ENCODE measurements at places on chromosomes 4 and X. TPM values are rescaled to one million over a fixed set of nuclear protein-coding genes. Genes with fewer than 3 reads are reported as not detected.

DNA sequence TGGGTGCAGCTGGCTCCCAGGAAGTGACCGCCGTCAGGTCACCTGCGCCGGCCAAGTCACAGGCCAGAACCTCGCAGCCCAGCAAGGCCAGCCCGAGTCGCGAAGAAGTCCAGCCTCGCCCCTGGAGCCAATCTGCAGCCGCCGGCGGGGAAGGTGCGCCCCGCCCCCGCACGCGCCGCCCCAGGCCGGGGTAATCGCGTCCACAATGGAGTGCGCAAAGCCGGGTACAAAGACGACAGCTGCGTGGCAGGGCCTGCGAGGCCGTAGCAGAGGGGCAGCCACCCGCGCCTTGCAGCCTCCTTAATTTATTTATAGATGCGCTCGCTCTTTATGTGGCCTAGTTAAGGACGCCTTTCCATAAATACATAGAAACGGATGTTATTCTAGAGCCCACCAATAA lies 139.4 kb upstream of the CPEB2 start:
- DNase-seq: peak; percentile 75

PFKFB1 gene
- 0.16 TPM for total RNA-seq

DNA sequence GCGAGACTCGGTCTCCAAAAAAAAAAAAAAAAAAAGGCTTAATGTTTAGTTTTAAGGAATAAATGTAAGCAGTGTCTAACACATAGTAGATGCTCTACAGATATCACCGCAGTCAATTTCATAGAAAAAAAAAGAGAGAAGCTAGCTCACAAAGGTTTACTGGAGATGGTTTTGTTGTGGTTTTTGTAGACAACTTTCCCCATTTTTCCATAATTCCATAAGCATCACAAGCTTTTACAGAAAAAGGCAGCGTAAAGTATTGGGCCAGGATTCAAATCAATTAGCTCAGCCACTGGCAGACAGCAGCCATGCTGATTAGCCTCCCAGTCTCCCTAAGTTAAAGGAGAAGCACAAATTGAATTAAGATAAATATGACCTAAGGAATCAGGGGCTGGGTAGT lies 1.5 kb downstream of the GRSF1 start:
- no peak for DNase-seq

- DNase-seq: peak; percentile 14
These were observed 61.4 kb downstream of the WFS1 start for GRCh38 chr4:6331018-6331417.

- peak; percentile 9 for DNase-seq
These were observed 17.0 kb upstream of the TBL1X start for GRCh38 chrX:9447906-9448305.

DNA sequence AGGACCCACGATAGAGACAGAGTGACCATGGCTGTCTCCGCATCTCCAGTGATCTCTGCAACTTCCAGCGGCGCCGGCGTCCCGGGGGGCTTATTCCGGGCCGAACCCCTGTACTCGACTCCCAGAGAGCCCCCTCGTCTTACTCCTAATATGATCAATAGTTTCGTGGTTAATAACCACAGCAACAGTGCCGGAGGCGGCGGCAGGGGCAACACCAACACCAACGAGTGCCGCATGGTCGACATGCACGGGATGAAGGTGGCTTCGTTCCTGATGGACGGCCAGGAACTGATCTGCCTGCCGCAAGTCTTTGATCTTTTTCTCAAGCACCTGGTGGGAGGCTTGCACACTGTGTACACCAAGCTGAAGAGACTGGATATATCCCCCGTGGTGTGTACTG lies 343 bp downstream of the DACH2 start:
- DNase-seq: no peak

DNA sequence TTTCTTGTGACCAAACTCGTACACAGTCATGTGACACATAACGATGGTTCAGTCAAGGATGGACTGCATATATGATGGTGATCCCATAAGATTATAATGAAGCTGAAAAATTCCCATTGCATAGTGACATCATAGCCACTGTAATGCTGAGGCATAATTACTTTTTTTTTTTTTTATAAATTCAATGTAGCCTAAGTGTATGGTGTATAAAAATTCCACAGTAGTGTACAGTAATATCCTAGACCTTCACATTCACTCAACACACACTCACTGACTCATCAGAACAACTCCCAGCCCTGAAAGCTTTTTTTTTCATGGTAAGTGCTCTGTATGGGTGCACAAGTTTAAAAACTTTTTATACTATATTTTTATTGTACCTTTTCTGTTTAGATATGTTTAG lies 105.0 kb downstream of the AREG start:
- DNase-seq: no peak

GRCh38 chr4:98711526-98711925 lies 53.1 kb upstream of the TSPAN5 start:
- no peak for DNase-seq

DNA sequence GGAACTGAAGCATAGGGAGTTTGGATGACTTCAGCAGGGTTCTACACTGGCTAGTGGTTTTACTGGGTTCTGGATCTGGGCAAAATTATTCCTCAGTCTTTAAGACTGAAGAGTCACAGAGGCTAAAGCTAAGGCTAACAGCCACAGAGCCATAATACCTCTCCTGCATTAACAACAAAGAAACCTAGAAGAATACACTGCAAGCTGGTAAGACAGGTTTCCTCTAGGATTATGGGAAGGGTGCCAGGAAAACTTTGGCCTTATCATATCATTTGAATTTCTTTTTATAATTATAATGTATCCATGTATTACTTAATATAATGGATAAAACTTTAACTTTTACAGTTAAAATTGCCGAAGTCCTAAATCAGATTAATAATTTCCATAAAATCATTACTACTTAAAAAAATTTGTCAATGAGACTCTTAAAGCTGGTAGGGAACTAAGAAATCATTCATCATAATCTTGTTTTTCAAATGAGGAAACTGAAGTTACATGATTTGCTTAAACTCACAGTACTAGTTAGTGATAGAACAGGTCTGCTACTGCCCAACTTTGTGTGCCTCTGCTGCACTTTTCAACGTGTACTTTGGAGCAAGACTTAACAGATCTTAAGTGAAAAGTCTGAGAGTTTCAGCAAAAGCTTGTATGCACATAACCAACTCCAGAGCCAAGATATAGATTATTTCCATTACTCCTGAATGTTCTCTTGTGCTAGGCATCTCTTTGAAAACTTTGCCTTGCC lies 24.2 kb upstream of the PGRMC2 start:
- no peak for DNase-seq

GRCh38 chrX:50671661-50672060 lies 142.3 kb downstream of the SHROOM4 start:
- no peak for DNase-seq

DNA sequence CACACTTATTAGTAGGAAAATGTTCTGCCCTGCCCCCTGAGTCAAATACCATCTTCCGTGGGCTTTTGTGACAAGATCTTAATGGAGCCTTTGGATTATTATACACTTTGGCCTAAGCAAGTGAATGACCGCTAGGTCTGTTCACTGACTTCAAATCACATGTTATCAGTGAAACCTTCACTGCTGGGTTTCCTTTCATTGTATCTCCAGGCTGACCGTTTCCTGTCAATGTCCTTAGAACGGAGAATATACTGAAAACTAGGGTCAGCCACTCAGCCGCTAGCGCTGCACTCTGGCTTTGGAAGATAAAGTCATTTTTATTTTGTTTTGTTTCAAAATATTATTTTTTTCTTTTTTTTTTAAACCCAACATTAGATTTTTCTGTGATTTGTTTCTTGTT lies 107.0 kb upstream of the TLL1 start:
- no peak for DNase-seq
